Activated T-helper 1 cell treated with anti-CD3 and anti-CD28 coated beads, Interleukin-12 subunit alpha, Interleukin-12 subunit beta, Interleukin-2, Interleukin-4 antibody, amounts not matched to agents 30 ng/mL and 10 ng/mL and 1 ng/mL, durations not matched to agents 14 hours and 24 hours and 36 hours (primary cell): ENCODE measurements at places on chromosomes 11 and 22. TPM values are rescaled to one million over a fixed set of nuclear protein-coding genes. Genes with fewer than 3 reads are reported as not detected.

The FOLR2 gene
- total RNA-seq, result not detected in 2 replicates

GRCh38 chr22:23088199-23088604 lies 17.9 kb downstream of the GNAZ start:
- H3K27ac ChIP-seq, result no peak overlapping the region
- H3K4me1 ChIP-seq, result no peaks in the 10 kb centered on the region
- H3K4me3 ChIP-seq, result no peak overlapping the region
- no peak for DNase-seq
- peaks cover 2% of the 10 kb centered on the region for H3K27me3 ChIP-seq
- H3K36me3 ChIP-seq, result no peaks in the 10 kb centered on the region

- H3K4me1 ChIP-seq, result no peaks in the 10 kb centered on the region
- H3K27me3 ChIP-seq, result peaks cover 3% of the 10 kb centered on the region
- no peak for DNase-seq
- no peak overlapping the region for H3K4me3 ChIP-seq
These were observed 173.9 kb downstream of the SHANK2 start for GRCh38 chr11:71078482-71078881.

DNA sequence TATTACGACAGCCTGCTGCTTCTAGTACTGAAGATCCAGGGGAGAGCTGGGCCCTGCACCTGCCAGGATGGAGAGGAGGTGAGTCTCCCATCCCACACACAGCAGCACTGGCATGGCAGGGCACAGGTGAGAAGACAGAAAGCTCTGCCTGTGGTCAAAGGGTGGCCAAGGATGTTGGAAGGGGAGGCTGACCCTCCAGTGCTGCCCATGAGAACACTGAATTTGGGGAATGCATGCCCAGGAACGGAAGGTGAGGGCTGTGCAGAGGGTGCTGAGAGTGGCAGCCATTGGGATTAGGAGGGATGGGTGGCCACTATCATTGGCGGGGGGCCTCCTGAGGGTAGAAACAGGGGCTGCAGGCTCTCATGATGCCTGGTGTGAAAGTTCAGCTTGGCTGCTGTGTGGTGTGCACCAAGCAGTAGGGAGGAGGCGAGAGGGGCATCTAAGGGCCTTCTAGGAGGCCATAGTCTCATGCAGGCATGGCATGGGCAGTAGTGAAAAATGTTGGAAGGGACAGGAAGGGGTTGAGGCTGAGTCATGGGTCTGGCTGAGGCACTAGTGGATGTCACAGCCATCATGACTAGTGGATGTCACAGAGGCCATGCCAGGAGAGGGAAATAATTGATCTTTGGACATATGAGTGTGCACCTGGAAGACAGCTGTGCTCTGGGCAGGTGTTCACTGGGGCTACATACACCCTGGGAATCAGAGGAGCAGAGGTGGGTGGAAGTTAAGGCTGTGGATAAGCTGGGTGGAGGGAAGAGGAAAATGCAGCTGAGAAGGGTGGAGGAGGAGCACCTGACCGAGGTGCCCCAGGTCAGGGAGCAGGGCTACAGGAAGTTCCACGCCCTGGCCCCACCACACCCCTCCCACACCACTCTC lies 2.5 kb upstream of the LRRC74B start:
- DNase-seq, result no peak
- no peaks in the 10 kb centered on the region for H3K36me3 ChIP-seq
- no peak overlapping the region for H3K4me3 ChIP-seq

The OR51B5 gene
- not detected in 2 replicates for total RNA-seq

DNA sequence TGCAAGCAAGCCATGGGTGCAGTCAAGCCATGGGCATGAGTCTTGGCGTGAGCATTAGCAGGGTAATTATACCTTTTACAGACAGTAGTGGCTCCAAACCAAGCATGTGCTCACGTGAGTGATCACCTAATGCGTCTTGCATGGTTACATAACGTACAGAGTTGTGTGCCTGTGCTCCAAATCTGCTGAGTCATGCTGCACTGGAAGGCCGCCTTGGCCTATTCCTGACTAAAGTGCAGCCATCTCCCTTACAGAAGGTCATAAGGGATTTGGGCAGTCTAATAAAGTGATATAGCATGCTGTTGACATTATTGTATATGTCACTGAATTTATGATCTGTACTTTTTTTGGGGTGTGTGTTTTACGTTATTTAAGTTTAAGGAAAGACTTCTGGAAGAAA lies 102.4 kb downstream of the ARHGAP42 start:
- no peak overlapping the region for H3K4me3 ChIP-seq
- no peak for DNase-seq
- no peaks in the 10 kb centered on the region for H3K27me3 ChIP-seq
- no peak overlapping the region for H3K27ac ChIP-seq
- H3K36me3 ChIP-seq, result no peaks in the 10 kb centered on the region

GRCh38 chr11:8865304-8865703 lies 45.7 kb upstream of the AKIP1 start:
- H3K36me3 ChIP-seq, result no peaks in the 10 kb centered on the region
- no peak overlapping the region for H3K27ac ChIP-seq
- DNase-seq, result no peak
- H3K4me1 ChIP-seq, result no peaks in the 10 kb centered on the region
- no peak overlapping the region for H3K4me3 ChIP-seq

- no peaks in the 10 kb centered on the region for H3K36me3 ChIP-seq
- H3K4me3 ChIP-seq, result no peak overlapping the region
- DNase-seq, result no peak
- H3K4me1 ChIP-seq, result peaks cover 12% of the 10 kb centered on the region
- H3K27ac ChIP-seq, result no peak overlapping the region
These were observed 242.3 kb upstream of the B3GAT1 start for GRCh38 chr11:134654161-134654915.

DNA sequence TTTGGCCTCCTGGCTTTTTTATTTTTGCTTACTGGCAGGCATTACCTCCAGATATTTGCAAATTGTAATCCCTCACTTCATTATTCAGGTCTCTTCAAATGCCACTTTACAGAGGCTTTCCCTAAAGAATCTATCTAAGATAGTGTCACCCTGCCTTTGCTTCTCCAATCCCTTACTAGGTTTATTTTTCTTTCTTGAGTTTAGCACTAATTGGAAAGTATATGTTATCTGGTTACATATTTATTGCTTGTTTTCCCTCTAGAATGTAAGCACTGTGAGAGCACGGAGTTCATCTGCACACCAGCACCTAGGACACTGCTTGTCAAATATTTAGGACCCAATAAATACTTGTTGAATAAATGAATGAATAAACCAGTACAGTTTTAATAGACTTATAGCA lies 3.5 kb downstream of the KIF18A start:
- peaks cover 5% of the 10 kb centered on the region for H3K36me3 ChIP-seq
- H3K4me1 ChIP-seq, result peaks cover 50% of the 10 kb centered on the region
- H3K27me3 ChIP-seq, result no peaks in the 10 kb centered on the region
- no peak overlapping the region for H3K4me3 ChIP-seq

DNA sequence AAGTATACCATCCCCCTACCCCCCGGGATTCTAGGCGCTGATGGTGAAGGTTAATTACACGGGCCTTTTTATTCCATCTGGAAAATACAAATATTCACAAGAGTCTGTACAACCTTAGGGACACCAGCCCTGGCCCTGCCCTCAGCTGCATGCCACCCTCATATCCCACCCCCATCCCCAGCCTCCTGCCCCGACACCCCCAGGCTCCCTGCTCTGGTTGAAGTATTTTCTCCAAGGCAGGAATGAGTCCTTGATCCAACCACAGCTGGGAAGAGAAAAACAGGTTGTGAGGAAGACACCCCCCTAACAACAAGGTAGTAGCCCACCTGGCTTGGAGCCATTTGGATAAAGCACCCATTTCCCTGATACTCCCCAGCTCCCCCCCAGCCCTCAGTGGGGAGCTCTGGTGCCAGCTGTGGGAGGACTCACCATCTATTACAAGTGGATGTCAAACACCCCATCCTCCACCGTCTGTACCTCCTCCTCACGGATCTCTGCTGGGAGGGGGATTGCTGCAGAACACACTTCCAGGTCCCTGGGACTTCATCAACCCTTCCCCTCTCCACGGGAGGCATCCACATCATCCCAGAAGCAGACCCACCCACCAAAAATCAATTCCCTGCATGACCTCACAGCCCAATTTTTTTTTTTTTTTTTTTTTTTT lies 4.0 kb upstream of the NRXN2 start:
- peaks cover 13% of the 10 kb centered on the region for H3K4me1 ChIP-seq
- H3K36me3 ChIP-seq, result peaks cover 20% of the 10 kb centered on the region
- DNase-seq, result no peak
- H3K27ac ChIP-seq, result no peak overlapping the region

The MFRP gene
- total RNA-seq, result not detected in 2 replicates
